Cortex of kidney (tissue), 1 donor: ENCODE measurements at places on chromosomes 2 and 18.

DNA sequence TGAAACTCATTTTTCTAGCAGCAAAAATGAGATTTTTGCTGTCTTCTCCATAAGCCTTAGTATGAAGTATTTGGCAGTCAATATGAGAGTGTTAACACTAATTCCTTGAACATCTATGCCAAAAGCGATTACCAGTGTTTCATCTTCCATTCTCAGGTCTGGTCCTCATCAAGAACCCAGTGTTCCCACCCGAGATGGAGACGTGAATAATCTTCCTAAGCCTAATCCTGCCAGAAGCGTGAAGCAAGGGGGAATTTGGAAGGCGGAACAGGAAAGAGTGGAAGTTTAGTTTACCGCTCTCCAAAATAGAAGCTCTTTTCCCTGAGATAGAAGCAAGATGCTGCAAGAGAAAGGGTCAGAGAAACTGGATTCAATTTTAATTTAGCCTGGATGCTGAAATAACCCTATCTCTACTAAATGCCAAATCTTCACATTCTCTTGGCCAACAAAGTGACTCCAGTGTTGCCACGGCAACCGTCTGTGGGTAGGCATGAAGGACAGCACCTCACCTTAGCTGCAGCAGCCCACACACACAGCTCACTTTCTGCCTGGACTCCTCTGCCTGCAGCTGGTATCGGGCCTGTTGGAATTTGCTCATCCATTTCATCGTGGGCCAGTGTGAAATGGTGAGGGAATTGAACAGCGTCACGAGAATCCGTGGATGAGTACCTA lies 711.1 kb downstream of the CBLN2 start:
- DNase-seq = no peak

GRCh38 chr2:120985174-120985996 lies 249.7 kb downstream of the GLI2 start:
- no peak for DNase-seq

- no peak for DNase-seq
Observed at GRCh38 chr18:59416818-59417217, 57.8 kb upstream of the LMAN1 start.

DNA sequence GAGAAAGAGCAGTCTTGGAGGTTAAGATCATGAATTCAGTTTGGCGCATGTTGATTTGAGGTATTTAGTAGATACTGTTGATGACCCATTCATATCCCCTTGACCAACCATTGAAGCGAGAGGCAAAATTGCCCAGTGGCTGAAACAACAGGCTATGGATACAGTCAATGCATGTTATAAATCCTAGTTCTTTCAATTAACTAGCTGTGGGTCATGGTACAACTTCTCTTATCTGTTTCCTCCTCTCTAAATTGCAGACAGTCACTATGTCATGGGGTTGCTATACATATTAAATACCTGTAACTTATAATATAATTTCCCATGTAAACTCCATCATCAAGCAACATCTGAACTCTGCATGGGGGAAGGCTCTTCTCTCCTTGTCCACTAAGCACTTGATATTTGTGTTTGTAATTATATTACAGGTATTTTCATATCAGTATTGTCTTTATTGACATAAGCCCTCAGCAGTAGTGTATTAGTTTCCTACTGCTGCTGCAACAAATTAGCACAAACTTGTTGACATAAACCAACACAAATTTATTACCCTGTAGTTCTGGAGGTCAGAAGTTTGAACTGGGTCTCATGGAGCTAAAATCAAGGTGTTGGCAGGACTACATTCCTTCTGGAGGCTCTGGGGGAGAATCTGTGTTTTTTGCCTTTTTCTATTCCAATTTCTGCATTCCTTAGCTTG lies 61.7 kb upstream of the ACTR3 start:
- no peak for DNase-seq

DNA sequence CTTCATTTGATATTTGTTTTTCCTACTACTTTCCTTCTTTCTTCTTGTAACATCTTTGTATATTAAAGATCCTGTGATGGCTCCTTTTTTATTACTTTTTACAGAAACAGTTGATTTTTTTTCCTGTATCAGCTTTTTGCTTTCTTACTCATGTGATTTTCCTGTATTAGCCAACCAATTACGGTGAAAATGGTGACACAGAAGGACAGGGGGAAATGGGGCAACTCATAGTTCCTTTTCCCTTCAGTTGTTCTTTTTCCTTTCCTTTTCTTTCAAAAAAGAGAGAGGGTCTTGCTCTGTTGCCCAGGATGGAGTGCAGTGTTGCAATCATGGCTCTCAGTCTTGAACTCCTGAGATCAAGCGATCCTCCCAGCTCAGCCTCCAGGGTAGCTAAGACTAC lies 117.8 kb downstream of the ATL2 start:
- DNase-seq = no peak

DNA sequence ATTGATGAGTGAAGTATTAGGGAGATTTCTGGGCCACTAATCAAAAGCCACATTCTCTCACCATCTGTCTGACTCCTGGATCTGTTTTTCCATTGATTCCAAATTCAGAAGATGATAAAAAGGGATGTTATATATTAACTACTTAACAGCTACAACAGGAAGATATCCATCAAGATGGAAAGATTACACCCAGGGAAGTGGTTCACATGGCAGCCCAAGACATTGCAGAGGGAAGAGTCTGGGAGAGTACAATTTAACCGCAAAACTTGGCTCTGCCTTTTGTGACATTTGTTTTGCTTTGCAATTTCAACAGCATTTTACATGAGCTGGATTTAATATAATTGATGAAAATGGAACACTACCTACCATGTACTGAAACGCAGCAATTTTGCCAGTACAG lies 22.5 kb upstream of the TCF4 start:
- no peak for DNase-seq

- DNase-seq = no peak
Observed at GRCh38 chr2:36197181-36197971, 158.2 kb upstream of the CRIM1 start.

- DNase-seq = no peak
Observed at GRCh38 chr2:239235311-239235710, 165.5 kb downstream of the HDAC4 start.

DNA sequence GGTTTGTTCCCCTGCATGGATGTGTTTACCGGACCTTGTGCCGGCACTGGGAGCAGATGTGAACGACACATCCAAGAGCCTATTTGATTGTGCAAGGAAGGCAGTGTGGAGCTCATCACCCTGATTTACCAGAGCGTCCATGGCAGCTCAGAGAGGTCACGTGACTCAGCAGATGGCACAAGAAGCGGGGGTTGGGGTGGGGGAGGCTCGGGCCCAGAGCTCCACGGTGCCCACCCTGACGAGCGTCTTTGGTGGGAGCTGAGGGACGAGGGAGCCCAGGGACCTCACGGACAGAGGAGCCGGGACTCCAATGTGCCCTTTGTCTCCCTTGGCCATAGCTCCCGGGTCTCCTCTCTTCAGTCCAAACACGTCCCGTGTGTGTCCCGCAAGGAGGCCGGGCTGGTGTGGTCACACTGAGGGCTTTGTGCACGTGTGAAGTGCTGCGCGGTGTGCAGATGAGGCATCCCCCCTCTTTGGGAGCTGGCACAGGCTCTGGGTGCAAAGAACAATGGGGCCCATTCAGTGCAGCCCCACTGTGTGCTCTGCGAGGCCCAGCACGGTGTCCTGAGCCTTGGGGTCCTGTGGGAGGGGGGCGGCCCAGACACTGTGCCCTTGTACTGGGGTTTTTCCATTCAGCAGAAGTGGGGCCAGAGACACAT lies 15.5 kb downstream of the KCNIP3 start:
- no peak for DNase-seq

GRCh38 chr2:203790134-203790852 lies 77.3 kb upstream of the CTLA4 start:
- no peak for DNase-seq

DNA sequence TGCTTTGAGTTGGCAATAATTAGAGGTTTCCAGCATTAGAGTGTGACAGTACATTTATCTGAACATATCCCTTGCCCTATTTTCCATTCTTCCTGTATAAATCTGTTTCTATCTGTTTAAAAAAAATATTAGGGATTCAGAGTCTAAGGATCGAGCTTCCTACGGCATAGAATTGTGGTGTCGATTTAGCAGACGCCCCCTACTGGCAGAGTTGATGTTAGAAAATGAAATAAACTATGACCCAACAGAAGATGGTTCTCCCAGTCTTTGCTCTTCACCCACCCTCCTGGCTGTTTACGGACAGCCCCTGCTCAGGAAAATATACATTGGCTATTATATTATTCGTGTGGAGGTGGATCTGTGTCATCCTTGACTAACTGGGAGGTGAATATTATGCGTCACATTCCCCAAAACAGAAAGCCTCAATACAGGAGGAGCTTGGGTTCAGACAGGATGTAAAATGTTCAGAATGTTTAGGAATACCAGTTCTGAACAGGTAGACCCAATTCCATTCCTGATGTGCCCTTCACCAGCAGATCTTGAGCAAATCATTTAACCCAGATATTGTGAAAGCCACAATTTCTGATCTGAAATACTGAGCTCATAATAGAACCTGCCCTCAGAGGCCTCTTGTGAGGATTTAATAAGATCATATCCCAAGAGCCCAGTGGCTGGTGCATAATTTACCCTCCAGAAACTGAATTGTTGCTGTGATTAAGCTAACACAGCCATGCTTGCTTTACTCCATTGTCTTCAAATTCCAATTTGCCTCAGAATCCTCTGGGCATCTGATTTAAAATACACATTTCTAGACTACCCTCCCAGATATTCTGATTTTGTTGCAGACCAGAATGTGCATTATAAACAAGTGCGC lies 10.8 kb upstream of the ERMN start:
- no peak for DNase-seq

- no peak for DNase-seq
Observed at GRCh38 chr2:77013457-77013856, 508.7 kb downstream of the LRRTM4 start.

GRCh38 chr2:85308896-85309555 lies 18.8 kb downstream of the TGOLN2 start:
- peak; percentile 47 for DNase-seq

DNA sequence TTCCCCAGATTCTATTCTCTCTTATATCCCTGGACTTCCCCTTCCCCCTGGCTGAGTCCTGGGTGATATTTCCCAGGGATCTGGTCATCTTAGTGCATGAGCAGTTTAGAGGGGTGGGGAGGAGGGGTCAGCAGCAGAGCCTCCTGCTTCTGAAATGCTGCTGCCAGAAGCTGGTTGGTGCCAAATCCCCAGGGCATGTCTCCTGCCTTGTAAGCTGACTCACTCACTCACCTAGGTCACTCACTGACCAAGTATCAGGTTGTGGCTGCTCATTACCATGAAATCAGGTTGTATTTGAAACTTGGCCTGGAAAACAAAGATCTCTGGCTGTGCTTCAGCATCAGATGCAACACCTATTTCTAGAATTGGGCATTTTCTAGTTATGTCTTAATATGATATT lies 14.3 kb downstream of the GPR39 start:
- no peak for DNase-seq

DNA sequence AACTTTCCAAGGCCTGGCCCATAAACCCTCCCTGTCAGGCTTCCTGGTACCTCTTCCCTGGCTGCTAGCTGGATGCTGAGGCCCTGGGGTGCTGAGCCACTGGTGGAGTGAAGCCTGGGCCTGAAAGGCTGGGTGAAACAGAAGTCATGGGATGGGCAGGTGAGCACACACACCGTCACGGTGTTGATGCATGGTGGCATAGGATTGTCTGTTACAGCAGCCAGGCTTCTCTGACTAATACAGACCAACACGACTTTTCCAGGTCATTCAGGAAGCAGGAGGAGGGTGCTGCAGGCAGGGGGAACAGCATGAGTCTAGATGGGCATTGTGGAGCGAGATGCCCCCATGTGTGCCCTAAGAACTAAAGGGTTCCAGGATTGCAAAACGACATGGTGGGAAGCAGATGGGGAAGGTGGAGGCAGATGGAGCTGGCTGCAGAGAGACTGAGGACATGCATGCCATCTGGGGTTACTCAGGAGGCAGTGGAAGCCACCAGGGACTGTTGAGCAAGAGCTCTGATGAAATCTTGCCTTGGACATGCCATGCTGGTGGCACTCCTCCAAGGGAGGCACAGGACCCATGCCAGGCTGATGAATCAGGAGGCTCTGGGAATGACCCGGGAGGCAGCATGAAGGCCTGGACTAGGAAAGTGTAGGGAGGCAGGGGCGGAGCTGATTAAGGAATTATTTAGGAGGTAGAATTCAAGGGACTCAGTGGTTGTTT lies 480.9 kb downstream of the TSN start:
- DNase-seq = no peak

DNA sequence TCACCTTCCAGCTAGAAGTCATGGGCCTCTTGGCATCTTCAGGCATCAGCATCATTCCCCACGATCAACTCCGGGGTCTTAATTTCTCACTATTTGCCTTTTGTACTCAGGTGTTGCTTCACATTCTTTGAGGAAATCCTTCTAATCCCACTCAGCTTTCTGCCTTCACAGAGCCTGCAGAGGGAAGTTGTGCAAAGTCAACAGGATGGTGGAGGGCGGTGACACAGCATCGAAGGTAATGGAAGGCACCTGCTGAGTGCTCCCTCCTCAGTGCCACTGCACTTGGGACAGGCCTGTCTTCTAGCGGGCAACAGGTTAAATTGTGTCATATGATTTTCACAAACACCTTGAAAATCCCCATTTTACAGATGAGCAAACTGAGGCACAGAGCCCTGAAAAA lies 164.0 kb downstream of the EN1 start:
- DNase-seq = no peak

DNA sequence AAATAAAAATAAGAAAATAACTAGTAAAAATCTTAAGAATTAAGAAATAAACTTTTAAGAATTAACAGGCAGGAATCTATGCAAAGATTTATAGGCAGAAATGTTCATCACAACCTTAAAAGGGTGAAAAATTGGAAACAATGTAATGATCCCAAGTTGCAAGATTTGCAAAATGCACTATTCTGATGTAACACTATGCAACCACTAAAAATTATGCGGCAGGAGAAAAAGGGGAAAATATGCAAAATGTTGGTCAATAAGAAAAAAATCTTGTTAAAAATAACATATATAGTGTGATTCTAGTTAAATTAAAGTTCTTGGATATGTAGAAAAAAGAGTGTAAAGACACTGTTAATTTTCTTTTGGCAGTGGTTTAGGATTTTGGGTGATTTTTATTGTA lies 132.8 kb downstream of the UPP2 start:
- DNase-seq = no peak
